ENCODE measurements at places on chromosomes 5 and 9.

DNA sequence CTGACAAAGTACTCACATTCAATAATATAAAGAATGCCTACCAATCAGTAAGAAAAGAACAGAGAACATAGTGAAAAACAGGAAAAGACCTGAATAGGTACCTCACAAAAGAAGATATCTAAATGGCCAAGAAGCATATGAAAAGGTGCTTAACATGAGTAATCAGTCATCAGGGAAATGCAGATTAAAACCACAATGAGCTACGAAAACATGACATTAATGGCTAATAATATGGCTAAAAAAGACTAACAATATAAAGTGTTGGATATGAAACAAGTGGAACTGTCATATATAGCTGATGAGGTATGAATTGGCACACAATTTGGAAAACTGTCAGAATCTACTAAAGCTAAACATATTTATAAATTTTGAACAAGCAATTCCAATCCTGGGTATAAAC is 18.9 kb downstream of the DENND1A start:
- no peak for DNase-seq

DNA sequence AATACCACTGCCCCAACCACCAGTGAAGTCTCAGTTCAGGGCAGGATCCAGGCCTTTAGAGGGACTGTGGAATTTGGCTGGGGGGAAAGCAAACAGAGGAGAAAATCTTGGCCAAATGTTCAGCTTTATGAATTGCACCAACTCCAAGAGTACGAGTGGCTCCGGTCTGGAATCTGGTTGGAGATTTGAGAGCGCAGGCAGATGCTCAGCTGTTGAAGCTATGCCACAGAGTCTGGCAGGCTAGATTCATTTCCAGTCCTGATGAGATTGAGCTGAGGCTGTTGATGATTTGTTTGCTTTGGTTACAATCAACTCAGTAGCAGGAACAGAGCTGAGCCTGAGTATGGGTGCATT is 9.1 kb upstream of the HSPB3 start:
- DNase-seq: no peak

DNA sequence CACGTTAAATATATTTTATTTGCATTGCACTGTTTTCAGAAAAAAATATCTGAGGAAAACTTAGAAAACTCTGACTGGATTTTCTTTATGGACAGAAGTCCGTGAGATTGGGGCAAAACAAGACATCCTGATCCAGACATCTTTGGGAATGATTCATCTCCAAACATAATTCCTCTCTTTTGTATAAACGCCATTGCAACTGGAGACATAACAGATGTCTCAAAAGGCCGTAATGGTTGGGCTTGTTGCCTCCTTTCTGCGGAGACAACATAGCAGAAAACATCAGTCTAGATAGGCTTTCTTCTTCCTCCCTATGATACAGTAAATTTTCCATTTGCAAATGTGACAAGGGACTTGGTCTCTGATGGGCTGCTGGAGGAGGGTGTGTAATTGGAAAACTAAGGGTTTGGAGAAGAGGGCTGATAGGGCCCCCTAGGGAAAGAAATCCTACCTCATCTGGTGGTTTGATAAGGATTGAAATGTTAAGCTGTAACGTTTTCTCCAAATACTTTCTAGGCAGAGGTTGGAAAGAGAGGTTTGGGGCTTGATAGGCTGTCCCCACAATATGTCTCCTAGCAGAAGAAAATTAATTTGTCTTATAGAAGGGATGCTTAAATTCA is 631.5 kb upstream of the ST8SIA4 start:
- no peak for DNase-seq

DNA sequence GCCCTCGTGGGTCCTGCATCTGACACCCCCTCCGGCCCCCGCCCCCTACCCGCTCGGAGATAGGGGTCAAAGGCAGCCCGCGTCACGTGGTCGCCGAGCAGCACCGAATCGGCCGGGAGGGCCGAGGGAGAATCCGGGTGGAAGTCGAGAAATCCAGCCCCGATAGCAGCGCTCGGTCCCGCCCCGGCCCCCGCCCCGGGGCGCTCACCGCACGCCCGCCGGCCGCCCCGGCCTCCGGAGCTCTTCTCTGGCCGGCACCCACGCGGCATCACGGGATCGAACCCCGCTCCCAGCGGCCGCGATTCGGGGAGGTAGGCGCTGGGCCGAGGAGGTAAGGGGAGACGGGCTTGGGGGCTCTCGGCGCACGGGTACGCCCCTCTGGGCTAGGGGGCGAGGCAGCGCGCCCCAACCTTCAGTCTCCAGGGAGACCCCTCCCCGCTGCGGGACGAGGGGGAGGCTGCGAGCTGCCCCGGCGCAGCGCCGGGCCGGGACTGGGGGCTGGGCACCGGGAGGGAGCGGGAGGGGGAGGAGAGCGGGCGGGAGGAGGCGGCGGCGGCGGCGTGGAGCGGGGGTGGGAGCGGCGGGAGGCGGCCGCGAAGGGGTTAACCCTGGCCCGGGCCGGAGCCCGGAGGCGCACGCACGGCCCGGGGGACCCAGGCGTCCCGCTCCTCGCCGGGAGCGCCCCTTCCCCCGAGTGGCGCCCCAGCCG is 22.1 kb upstream of the NDST1 start:
- no peak for DNase-seq
